Jurkat, Clone E6-1 (cell line): ENCODE measurements at places on chromosomes 7 and 10.

DNA sequence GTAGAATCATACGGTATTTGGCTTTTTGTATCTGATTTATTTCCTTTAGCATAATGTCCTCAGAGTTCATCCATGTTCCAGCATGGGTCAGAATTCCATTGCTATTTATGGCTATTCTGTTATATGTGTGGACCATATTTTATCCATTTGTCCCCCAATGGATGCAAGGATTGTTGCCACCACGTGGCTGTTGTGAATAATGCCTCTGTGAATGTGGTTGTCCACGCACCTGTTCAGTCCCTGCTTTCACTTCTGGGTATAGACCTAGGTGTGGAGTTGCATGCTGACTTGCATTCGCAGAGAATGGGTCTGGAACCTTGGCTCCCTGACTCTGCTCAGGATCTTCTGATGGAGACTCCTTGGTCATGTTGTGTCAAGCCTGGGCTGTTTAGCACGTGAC, 199.9 kb downstream of the CAMK1D start:
- DNase-seq: peak; percentile 39

DNA sequence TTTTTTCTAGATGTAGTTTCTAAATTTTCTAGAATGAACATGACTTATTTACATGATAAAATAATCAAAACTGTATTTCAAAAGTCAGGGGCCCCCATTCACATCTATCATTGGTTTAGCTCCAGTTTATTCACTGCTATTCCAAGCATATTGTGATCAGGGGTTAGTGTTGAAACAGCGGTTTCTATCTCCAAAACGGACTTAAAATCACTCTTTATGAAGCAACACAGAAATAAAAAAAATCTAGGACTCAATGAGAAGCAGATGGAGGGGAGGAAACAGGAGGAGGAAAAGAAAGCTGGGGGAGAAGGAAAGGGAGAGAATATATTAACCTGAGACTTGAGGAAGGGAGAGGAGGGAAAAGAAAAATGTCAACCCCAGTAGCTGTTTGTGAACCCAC, 14.8 kb upstream of the CH25H start:
- no peak for DNase-seq

GRCh38 chr7:39811161-39811614, 138.9 kb upstream of the CDK13 start:
- DNase-seq: no peak

DNA sequence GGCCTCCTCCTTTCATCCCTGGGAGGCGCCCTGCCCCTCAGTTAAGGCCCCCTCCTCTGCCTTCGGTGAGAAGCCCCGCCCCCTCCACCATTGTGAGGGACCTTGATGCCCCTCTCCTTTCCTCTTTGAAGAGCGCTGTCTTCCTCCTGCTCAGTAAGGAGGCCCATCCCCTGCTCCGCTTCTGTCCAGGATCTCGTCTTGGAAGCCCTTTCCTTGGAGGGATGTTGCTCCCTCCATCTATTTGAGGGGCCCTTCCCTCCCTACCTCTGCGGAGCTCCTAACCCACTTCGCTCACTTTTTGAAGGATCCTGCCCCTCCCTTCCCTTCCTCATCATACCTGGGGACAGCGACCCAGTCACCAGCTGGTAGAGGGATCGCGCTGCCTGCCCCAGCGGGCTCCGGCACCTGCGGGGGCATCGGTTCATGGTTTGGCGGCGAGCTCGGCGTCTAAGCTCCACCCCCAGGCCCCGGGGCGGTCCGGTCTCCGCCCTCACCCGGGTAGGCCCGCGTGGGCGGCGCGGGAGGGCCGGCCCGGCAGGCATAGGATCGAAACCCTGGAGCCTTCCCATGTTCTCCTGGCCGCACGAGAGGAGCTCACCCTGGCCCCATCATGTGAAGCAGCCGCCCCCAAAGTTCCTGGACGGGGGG, 4.1 kb downstream of the KCNIP2 start:
- DNase-seq: no peak

DNA sequence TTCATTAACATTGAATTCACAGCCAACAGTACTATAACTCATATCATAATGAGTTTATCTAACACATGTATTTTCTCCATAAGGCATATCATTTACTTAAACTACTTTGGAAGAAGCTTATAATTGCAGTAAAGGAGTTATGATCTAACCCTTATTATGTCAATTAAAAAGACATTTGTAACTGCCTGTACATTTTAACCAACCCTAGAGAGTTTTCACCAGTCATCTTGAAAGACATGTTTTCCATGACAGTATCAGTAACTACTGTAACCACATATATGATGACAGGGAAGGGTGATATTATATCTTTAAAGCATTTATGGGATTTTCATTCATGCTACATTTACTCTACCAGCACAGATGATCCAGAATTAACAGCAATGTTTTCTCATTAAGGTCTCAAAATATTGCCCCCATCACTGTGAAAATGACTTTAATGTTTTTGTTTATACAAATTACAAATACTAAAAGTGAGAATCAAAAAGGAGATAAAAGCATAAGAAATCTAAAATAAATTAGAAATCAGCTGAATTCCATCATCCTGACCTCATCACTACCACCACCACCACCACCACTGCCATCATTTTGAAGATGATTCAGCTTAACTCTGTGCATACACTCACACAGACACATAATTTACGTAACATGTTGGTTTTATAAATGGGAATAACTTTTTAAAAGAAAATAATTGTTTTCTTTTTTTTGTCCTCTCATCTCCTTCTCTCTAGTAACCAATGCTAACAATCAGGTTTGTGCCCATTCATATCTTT, 53.6 kb downstream of the MKLN1 start:
- DNase-seq: no peak

- no peak for DNase-seq
Measured at GRCh38 chr10:50679149-50679548, 55.4 kb upstream of the SGMS1 start.

- DNase-seq: peak; percentile 20
Measured at GRCh38 chr7:142587578-142588191, 161.6 kb upstream of the PRSS1 start.

GRCh38 chr7:106964466-106964865, 80.0 kb upstream of the PRKAR2B start:
- DNase-seq: no peak

DNA sequence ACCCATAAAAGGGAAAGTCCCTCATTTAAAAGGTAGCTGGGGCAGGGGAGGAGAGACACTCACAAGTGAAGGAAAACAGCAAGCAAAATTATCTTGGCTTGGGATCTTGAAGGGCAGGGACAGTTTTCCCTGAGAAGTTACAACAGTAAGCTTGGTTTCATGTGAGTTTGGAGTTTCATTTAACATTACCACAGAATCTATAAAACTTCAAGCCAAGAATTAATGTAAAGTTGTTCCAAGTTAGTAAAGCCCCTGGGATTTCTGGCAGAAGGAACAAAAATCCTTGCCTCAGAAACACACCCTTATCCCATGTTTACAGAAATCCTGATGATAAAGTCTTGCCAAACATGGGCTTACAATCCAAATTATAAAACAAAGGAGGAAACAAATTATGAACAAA, 19.2 kb downstream of the CRPPA start:
- no peak for DNase-seq

DNA sequence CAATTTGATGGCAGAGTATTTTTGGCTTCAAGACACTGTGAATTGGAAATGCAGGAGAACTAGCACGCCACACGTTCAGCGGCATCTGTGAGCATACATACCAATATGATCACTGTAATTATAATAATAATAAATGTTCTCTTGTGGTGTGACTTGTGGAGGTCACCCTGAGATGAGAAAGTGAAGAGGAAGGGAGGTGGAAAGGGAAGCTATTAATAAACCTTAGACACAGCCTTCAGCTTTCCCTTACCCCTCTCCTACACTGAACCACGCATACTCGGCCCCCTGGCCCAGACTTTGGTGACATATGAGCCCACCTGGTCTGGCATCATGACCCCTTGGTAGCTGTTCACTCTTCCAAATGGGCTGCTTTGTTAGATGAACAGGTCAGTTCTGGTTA, 139.1 kb downstream of the SORCS3 start:
- no peak for DNase-seq

DNA sequence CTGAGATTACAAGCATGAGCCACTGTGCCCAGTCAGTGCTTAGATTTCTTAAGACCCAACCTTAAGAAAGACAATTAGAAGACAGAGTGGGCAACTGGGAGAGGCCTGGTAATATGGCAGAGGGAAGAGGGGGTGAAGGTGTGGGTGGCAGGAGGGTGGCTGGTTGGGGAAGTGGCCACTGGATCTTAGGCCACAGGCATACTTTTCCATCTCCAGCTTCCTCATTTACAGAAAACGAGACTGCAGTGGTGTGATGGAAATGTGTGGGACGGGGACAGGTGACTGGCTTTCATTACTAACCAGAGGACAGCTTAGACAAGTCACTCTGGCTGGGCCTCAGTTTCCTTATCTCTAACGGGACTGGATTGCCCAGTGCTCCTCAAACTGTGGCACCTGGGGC, 1.0 kb upstream of the FFAR4 start:
- no peak for DNase-seq

DNA sequence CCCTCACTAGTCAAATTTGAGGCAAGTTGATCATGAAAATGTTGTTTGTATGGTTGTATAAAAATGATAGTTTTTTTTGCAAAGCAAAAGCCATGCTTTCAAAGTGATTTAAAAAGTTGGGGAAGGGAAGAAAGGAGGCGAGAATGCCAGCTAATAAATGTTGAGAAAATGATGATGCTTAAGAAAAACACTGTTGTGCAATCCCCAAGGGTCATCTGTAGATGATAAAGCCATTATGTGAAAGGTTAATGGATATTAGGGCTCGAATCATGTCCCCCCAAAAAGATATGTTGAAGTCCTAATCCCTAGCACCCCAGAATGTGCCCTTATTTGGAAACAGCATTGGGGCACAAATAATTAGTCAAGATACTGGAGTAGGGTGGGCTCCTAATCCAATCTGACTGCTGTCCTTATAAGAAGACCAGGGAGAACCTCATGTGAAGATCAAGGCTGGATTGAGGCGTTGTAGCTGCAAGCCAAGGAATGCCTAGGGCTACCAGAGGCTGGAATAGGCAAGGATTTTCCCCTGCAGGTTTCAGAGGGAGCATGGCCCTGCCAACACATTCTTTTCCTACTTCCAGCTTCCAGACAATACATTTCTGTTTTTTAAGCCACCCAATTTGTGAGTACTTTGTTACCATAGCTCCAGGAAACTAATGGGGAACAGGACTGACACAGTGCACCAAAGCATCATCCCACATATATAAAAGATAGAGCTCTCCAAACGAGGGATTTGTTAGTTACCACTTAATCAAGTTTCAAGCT, 35.4 kb upstream of the MKLN1 start:
- DNase-seq: no peak

DNA sequence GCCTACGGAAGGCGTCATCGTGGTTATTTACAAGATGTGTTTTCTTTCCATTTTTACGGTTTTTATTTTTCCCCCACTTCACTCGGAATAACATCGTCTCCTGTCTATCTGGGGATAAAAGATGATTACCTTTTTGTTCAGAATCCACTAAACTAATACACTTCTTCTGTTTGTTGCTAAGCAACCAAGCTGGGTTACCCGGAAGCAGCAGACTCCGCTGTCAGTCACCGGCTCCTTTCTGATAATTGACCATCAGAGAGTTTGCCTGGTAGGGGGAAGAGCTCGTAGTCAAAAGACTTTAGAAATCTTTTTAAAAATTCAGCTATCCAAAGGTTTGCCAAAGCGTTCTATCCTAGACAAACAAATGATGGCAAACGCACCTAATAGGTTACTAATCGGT, 75.0 kb upstream of the SFMBT2 start:
- DNase-seq: no peak

GRCh38 chr10:96038476-96039387, 4.7 kb upstream of the CCNJ start:
- DNase-seq: no peak

- no peak for DNase-seq
Measured at GRCh38 chr10:23512355-23513058, 73.6 kb downstream of the OTUD1 start.

DNA sequence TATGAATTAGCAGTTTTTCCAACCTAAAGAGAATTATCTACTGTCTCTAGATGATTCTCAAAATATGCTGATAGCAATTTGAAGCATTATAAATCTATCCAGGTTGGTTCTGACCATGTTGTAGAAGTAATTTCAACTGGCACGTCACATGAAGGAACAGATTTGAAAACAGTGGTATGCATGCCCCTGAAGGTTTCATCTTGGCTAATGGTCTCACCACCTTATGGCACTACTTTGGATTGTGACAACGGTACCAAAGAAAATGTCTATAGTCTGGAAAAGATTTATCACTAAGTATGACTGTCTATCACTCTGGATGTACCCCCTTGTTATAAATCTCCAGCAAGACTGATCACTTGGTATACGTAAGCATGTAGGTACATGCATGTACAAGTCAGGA, 723.1 kb upstream of the GALNT17 start:
- DNase-seq: no peak

- DNase-seq: no peak
Measured at GRCh38 chr7:114298011-114298410, 116.6 kb upstream of the FOXP2 start.

GRCh38 chr7:118006979-118007378, 133.7 kb upstream of the CTTNBP2 start:
- no peak for DNase-seq

- no peak for DNase-seq
Measured at GRCh38 chr10:29873941-29874484, 185.4 kb downstream of the JCAD start.

DNA sequence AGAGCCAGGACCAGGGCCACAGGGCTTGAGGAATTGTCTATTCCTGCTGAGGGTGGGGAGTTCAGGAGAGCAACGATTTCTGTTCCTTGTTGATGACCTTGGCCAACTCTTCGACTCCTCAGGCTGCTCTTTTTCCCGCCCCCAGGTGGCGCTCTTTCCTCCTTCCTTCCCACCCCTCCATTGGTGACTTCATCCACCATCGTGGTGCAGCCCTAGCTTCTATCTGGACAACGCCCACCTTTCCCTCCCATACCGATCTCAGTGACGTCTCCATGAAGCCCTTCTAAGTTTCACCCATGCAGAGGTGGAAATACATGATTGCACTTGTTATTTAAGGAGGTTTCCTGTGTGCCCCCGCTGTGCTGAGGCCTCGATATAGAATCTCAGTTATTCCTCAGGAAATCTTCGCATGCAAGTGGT, 22.1 kb upstream of the CARD11 start:
- DNase-seq: peak; percentile 36

- no peak for DNase-seq
Measured at GRCh38 chr7:41007351-41007751, 695.5 kb downstream of the INHBA start.

DNA sequence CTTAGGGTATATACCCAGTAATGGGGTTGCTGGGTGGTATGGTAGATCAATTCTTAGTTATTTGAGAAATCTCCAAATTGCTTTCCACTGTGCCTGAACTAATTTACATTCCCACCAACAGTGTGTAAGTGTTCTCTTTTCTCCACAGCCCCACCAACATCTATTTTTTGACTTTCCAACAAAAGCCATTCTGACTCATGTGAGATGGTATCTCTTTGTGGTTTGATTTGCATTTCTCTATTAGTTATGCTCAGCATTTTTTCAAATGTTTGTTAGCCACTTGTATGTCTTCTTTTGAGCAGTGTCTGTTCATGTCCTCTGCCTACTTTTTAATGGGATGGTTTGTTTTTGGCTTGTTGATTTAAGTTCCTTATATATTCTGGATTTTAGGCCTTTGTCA, 66.4 kb downstream of the MGAM2 start:
- no peak for DNase-seq

GRCh38 chr7:152035817-152036216, 10.3 kb downstream of the GALNT11 start:
- no peak for DNase-seq
